CD4-positive, alpha-beta T cell treated with Interleukin-12 subunit alpha and Interleukin-12 subunit beta, for 1 hour (primary cell): ENCODE measurements at places on chromosomes 7 and 10.
A peak's percentile ranks its signal among the peaks of the same experiment; 100 is the strongest.

DNA sequence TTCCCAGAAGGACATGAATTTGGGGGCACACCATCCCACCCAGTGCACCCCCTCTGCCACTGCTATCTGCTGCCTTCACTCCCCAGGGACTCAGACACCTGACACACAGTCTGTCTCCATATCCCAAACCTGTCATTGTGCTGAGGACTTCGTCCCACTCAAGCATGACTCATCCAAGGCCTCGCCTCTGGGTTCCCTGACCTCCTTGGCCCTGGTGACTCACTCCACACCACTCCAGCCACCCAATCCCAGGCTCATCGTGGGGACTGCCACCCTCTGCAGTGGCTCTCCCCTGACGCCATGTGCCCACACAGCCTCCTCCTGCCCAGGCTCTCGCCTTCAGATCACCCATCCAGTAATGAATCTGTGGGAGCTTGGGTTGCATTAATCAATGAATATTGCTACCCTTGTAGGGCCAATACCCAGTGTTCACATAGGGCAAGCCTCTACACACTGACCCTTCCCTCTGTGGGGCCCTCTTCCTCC, 6.6 kb upstream of the INSIG1 start:
- DNase-seq, result no peak

- DNase-seq, result no peak
These were observed 70.9 kb upstream of the LOXL4 start for GRCh38 chr10:98338896-98339295.

GRCh38 chr10:5862360-5862961, 27.2 kb downstream of the ANKRD16 start:
- no peak for DNase-seq

DNA sequence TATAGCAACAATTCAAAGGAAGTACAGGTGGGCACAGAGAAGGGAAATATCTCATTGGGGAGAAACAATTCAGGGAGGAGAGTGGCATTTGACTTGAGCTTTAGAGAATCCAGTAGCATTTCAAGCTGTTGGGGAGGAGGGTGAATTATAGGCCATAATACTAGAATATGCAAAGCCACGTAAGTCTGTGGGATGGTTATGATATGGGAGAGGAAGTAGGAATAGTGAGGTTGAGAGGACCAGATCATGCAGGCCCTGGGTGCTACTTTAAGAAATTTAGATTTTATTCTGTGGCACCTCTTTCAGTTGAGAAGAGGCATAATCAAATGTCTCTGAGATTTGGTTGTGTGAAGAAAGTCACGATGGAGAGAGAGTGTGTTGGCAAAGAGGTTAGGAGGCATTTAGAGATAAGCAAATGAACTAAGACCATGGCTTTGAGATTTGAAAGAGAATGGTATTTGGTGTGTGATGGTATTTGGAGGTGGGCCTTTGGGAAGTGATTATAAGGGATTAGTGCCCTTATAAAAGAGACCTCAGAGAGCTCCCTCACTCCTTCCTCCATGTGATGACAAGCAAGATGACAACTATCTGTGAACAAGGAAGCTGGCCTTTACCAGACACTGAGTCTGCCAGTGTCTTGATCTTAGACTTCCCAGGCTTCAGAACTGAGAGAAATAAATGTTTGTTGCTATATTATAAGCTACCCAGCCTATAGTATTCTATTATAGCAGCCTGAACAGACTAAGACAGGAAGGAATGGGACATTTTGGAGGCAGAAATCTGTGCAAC, 15.1 kb downstream of the ADD3 start:
- no peak for DNase-seq

DNA sequence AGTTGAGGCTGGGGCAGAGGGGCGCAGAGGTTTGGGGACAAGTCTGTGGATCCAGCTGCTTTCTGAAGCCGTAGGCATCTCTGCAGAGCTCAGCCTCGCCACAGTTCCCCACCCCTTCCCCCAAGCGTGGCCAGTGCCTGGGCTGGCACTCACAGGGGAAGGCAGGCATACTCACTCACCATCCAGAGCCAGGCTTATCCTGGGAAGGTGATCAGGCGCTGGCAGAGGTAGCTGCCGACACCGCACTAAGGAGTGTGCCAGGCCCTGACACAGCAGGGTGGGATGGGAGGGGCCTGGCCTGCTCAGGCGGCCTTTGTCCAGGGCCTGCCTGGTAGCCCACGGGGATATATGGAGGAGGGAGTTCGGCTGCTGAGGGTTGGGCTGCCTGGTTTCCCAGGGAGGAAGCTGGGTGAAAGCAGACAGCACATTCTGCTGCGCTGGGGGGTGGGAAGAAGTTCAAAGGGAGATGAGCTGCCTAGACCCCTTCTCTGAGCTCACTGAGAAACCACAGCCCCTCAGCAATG, 15.9 kb downstream of the VSIR start:
- DNase-seq, result no peak

- no peak for DNase-seq
These were observed 2.0 kb upstream of the CLEC2L start for GRCh38 chr7:139521439-139521838.

GRCh38 chr10:128122931-128123330, 3.3 kb downstream of the MKI67 start:
- no peak for DNase-seq

DNA sequence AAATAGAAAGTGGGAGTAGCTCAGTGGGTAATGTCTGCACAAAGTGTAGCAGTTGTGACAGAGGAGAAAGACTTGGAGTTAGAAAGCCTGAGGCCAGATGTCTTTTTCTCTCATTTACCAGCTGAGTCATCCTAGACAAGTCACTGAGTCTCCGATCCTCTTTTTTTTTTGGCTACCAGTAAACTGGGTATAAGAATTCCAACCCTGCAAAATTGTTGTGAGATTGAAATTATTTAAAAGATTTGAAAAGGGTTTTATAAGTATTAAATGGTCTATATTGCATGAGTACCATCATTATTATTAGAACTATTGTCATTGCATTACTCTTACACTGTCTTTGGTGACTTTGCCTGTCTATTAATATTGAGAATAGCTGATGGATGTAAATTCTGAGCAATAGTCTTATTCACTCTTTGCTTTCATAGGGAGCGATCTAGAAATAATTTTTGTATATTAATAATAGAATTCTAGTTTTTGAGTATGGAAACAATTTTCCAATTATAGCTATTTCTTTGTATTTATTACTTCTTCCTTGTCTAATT, 74.0 kb downstream of the ARID5B start:
- no peak for DNase-seq

GRCh38 chr7:4226524-4226882, 455.6 kb upstream of the FOXK1 start:
- DNase-seq, result no peak

DNA sequence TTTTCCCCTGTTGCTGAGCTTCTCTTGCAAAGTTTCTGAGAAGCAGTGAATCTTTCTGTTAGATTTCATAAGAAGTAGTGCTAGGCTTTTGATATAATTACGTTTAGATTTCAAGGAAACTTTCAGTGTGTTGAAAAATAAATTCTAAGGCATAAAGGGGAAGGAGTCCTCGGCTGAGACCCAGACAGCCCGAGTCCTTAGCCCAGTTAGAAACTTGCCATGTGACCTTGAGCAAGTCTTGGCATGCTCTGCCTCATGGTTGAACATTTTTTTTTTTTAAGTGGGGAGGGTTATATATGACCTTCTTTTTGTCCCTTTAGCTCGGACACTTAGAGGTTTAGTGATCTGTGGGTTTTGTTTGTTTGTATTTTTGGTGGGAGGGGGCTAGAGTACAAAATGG, 117.5 kb downstream of the TCF7L2 start:
- DNase-seq, result no peak

- DNase-seq, result no peak
These were observed 68.2 kb downstream of the SLC13A1 start for GRCh38 chr7:123131556-123131955.

DNA sequence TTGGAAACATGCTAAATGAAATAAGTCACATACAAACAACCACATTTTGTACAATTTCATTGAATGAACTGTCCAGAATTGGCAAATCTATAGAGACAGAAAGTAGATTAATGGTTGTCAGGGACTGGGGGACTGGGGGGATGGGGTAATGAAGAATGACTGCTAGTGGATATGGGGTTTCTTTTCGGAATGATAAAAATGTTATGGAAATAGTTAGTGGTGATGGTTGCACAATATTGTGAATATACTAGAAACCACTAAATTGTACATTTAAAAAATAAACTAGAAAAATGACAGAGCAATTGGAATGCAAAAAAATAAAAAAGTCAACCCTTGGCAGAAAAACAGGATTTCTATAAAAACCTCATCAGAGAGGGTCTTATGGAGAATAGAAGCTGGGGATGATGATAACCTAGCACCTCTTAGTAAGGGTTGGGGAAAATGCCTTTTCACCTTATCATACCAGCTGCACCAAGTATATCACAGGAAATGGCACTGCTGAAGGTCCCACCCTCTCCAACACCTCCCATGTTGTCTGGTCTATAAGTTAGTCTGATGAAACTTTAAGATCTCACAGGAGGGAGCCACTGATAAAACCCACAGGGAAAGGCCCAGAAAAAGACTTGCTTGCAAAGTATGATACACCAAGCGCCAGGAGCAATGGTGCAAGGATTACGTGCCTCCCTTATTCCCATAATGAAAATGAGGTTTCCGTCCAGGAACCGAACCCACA, 23.1 kb upstream of the JAZF1 start:
- peak; percentile 30 for DNase-seq

DNA sequence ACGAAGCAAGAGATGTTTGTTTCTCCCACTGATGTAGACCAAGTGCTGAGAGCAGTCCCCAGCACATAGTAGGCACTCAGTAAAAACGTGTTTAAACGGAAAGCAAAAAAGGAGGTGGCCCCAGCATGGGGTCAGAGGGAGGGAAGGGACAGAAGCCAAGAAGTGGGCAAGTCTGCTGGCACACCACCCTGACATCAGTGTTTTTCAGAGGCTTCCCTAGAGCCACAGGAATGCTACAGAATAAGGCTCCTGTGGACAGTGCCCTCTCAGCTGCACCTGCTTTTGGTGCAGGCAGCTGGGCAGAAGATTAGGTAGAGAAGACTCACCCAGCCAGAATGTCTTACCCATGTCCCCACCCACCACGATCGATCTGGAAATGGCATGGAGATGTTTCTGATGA, 8.3 kb upstream of the ANKRD1 start:
- DNase-seq, result no peak

GRCh38 chr7:114784746-114785145, 137.1 kb upstream of the MDFIC start:
- no peak for DNase-seq

- no peak for DNase-seq
These were observed 182.1 kb downstream of the AUTS2 start for GRCh38 chr7:69780379-69780778.

GRCh38 chr10:48235501-48235900, 39.0 kb downstream of the FRMPD2 start:
- DNase-seq, result no peak

GRCh38 chr10:66990143-66990830, 64.5 kb downstream of the LRRTM3 start:
- DNase-seq, result no peak

DNA sequence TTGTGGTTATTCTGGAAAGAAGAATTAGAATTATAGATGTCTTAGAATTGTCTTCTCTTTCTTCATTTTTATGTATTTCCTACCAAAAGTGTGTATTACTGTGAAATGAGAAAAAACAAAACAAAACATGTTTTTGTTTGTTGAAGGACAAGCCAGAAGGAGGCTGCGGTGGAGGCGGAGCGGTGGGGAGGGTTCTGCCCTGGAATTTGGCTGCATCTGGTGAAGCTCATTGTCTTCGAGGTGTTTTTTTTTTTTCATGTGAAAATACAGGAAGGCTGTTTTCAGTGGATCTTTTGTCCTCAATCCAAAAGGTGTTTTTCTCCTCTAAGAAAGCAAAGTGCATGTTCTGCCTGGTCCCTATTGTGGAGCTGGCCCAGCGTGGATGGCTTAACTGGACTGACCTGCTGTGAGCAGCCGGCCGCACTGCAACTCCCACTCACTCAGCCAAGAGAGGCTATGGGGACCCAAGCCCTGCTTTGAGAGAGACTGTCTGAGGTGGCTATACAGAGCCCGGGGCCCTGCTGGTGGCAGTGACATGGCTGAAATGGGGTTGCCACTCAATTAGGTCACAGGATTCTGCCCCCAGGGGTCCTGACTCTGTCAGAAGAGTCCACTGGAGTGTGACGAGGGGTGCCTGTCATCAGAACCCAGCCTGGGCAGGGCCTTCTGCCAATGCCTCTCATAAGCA, 184.9 kb upstream of the MKI67 start:
- no peak for DNase-seq

- DNase-seq, result no peak
These were observed 75.9 kb downstream of the ADARB2 start for GRCh38 chr10:1661416-1661815.

DNA sequence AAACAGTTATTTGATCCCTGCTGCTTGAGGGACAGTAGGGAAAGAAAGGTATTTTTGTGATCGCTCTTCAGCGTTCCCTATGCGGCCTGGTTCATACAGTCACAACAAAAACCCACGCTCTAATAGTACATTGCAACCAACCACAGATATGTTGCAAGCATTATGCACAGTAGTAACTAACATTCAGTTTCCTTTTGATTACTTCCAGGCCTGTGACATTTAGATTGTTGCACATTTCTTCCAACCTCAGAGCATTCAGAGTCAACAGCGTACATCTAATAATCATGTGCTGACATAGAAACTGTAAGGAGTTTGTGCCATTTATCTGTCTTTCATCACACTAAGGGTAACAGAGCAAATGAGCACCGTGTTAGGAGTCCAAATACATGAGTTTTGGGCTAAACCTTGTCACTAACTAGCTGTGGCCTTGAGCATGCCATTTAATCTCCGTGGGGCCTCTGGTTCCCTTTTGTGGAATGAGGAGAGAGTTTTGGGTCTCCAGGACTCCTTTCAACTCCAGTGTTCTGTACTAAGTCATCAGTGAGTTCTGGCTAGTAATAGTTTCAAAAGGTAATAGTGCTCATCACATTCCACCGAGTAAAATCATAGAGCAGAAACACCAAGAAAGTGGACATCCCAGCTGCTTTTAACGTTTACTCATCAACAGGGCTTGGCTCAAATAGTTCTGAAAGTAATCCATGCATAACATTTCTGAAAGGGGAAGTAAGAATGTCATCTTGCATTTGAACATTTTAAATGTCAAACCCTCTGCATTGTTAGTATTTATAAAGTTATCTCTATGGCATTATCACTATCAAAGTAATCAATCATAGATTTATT, 99.0 kb upstream of the FZD1 start:
- no peak for DNase-seq

DNA sequence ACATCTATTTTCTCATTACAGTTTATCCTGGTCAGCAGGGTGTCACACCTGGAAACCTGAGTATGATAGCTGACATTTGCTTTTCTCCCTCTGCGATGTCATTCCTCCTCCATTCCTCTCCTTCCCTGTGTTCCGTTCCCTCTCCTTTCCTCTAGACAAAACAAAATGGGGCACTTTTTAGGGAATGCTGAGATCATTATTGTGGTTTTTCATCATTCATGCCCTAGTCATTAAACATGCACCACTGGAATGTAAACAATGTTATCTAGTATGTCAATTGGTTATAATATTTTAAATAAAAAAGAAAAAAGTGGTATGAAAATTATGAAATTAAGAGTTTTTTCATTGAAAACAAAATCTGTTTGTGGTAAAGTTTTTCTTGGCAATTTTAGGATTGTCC, 132.6 kb downstream of the MAPK8 start:
- no peak for DNase-seq

GRCh38 chr10:44203535-44203934, 181.4 kb downstream of the CXCL12 start:
- no peak for DNase-seq
